Osteoblast (primary cell): ENCODE measurements at places on chromosomes 11 and 22. TPM values are rescaled to one million over a fixed set of nuclear protein-coding genes. Genes with fewer than 3 reads are reported as not detected.

GRCh38 chr11:46616551-46617133 lies 385 bp downstream of the HARBI1 start:
- no peak for DNase-seq

GRCh38 chr11:75840522-75840921 lies 25.5 kb downstream of the UVRAG start:
- DNase-seq = no peak

DNA sequence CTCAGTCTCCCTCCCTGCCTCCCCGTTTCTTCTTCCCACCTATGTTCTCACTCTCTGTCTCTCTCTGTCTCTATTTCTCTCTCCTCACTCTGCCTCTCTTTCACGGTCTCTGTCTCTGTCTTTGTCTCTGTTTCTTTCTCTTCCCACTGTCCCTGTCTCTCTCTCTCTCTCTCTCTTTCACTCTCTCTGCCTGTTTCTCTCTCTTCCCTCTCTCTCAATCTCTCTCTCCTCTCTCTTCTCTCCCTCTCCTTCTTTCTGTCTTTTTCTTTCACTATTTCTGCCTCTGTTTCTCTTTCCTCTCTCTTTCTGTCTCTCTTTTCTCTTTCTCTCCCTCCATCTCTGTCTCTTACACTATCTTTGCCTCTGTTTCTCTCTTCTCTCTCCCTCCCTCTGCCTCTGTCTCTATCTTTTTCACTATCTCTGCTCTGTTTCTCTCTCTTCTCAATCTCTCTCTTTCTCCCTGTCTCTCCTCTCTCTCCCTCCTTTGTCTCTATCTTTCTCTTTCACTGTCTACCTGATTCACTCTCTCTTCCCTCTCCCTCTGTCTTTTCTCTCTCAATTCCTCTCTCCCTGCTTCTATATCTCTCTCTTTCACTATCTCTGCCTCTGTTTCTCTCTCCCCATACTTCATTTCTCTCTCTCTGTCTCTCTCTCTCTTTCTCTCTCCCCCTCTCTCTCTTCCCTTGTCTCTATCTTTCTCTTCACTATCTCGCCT lies 5.4 kb downstream of the APLNR start:
- DNase-seq = no peak

GRCh38 chr11:1237128-1237580 lies 14.3 kb downstream of the MUC5B start:
- DNase-seq = peak; percentile 90

DNA sequence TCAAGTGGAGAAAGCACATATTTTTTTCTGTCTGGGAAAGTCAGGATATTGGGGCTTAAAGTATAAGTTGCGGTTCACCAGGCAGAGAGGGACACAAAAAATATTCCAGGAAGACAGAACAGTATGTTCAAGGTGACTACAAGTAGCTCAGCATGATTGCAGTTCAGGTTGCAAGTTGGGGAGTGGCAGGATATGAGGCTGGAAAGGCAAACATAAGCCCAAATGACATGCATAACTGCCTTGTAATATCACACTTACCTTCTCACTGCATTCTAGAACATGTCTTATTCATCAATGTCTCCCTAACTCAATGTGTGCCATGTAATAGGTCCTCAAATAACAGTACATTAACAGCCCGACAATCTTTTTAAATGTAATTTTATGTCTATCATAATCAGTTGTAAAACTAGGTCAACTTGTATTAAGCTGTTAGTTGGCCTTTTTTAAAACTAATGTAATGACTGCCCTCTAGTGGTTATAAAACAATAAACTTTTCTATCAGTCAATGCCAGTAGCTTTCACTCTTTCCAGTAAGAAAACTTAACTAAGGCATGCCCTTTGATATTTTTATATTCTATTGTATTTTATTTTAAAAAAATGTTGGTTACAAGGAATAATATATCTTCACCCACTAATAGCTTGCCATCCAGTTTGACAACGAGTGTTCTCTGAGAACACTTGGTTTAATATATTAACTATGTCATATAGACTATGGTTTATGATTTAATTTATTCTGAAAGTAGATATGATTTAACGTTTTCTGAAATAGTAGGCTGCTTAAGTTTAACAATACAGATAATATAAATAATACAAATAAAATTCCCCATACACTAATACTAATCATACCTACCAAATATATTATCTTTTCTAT lies 39.4 kb upstream of the CFAP300 start:
- DNase-seq = no peak

GRCh38 chr11:73856031-73856567 lies 20.5 kb downstream of the COA4 start:
- no peak for DNase-seq

DNA sequence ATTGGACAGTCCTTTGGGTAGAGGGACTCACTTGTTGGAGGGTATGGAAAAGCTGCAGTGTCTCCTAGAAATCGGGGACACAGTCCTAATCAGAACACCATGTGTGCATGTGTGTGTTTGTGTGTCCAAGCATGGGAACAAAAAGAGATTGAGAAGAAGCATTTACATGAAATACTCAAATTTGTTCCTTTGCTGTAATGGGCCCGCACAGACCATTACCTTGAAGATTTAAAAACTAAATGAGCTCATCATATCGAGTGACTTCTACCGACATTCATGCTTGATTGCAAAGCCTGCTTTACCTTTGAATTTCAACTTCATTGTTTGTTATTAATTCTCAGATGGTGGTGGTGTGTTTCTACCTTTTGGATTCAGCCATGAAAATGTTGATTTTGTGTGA lies 106.9 kb downstream of the ZBTB16 start:
- no peak for DNase-seq

DNA sequence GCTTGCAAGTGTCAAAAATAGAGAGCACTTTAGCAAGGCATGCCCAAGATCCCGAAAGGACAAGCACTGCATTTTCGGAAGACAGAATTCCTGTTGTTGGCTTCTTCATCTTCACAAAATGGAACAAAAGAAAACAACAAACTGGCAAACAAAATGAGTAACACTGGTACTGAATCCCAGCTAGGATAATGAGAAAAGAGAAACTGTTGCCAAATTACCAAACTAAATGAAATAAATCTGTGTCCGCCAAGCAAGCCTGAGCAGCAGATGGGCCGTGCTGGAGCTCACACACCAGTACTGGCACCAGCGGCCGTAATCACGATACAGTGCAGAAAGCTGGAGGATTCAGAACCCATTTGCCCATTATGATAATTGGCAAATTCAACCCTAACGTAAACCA lies 30.6 kb downstream of the TUB start:
- DNase-seq = no peak

DNA sequence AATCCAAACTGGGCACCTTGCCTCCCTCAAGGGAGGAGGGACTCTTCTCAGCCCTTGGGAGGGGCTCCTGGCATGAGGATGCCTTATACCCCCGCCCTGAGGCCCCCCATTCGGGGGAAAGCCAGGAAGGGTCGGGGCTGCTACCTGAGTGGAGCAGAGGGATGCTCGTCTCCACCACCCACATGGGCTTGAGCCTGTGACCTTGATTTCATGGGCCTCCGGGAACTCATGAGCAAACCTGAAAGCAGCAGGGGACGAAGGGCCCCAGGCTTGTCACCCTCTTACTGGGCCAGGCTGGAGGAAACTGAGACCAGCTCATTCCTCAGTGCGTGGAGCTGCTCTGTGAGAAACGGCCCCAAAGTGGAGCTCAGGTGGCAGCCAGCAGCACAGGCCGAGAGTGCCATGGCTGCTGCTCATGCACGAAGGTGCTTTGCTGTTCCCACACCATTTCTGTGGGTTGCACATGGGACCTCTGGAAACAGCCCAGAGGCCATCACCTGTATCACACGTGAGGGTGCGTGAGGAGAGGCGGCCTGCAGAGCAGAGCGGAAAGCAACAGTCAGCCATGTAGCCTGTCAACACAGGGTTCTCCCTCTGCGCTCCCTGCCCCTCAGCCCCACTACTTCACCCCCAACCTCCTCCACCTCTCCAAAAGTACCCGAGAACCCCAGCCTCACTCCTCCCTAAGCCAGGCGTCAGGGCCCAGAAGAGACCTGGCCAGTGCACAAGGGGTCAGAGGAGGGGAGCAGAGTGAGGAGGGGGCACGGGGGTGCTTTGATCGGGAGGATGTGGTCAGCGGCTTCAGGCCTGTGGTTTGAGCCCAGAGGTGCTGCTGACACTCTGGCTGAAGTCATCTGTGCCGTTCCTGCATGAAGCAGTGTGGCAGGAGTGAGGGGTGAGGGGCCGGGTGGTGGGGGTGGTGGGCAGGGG lies 14.1 kb upstream of the IL2RB start:
- DNase-seq = peak; percentile 79

DNA sequence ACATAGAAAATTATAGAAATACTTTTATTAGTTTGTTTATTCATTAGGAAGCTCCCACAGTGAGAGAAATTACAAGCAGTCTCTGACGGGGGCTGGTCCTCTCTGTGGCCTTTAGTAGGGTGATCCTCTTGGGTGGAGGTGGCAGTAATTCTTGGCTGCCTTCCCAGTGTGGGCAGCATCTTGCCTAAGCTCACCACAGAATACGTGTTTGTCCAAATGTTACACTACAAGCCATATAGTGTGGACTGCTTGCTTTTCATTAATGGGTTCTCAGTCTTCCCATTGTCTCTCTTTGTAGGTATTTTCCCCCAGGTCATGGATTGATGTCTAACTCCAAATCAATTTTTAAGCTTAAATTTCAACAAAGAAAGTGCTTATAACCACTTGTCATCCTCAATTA lies 43.3 kb downstream of the ENDOD1 start:
- DNase-seq = no peak

- DNase-seq = peak; percentile 93
Measured at GRCh38 chr11:117424781-117425180, 97.1 kb downstream of the CEP164 start.

GRCh38 chr11:64251753-64252002 lies 348 bp downstream of the PLCB3 start:
- DNase-seq = no peak

- no peak for DNase-seq
Measured at GRCh38 chr11:113332023-113332422, 17.6 kb downstream of the TTC12 start.

- DNase-seq = peak; percentile 84
Measured at GRCh38 chr11:36073411-36074203, 129.7 kb downstream of the LDLRAD3 start.

GRCh38 chr11:62169448-62169847 lies 20.6 kb upstream of the SCGB1D1 start:
- DNase-seq = no peak

GRCh38 chr11:64203421-64204079 lies 3.0 kb upstream of the FERMT3 start:
- DNase-seq = no peak

DNA sequence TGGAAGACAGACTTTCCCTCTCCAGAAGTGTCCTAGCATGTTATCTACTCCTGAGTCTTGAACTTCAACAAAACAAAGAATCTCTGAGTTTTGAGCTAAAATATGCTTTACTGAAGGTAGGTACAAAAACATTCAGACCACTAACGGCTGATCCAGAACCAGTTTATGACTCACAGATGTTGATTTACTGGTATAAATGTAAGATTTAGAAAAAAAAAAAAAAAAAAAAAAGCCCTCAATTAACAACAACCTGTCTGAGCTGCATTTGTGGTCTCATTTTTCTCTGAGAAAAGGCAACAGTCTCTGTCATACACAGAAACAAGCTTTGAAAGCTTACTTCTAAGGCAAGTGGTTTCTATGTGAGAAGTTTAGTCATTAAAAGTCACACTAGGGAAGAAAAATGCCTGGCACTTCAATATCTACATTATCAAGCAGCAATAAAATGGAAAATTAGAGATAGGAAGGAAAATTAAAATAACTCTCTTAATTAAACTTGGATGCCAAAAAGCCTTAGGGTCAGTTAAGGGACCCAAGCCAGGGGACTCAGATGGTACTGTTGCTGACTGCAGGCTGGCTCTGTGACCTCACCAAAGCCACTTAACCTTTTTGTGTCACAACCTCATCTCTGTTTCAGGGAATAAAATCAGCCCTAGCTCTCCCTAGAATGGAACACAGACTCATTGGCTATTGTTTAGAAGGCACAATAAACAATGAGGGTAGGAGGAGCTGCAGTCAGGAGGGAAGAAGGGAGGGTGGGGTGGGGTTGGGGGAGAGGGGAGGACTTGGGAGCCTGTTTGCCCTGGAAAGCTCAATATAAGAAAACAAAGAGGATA lies 61.7 kb downstream of the ETS1 start:
- no peak for DNase-seq

DNA sequence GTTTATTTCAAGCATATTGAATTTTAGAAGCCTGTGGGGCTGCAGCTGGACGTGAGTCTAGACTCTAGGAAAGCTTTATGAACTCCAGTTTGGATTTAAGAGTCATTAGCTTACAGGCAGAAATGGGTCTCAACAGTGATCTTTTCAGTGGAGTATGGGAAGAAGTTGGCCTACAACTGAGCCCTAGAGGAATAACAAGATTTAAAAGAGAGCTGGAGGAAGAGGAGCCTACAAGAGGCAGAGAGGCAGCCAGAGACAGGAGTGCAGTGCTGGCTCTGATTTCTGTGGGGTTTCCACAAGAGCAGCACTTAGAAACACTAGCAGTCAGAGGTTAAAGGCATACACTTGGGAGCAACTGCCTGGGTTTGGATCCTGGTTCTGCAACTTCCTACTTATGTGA lies 17.9 kb downstream of the APOL5 start:
- DNase-seq = no peak

GRCh38 chr11:11486002-11486401 lies 133.0 kb upstream of the CSNK2A3 start:
- DNase-seq = no peak

DNA sequence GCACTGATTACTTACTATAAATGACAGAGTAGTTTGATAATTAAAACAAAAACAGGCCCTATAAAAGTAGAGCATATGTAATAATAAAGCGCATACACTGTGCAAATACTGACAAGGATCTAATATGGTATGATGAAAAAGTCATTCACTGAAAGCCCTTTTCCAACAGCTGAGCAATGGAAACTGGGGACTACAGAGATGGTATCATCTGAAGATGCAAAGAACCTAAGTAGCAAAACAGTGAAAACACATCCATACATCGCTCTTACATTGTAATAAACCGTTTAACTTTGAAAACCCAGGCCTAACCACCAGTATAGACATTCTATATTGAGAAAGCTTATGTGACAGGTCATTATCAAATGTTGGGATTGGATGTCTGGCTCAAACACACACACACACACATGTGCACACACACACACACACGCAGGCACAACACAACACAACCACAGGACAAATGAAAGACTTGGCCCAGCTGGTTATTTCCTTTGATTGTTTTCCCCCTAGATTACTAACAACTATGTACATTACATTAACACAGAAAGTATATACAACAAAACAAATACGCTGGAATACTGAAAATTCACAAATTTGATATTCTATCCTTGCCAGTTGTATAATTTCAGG lies 119.5 kb downstream of the APOL5 start:
- DNase-seq = no peak

- DNase-seq = no peak
Measured at GRCh38 chr22:20397498-20397897, 3.5 kb downstream of the ZNF74 start.

The FUT4 gene
- total RNA-seq = 5.6 and 7.2 TPM in 2 replicates

The MUC6 gene
- not detected in 2 replicates for total RNA-seq

The TMEM151A gene
- total RNA-seq = 0.29 and 0.36 TPM in 2 replicates

The RIBC2 gene
- 0.88 TPM in 1 of 2 replicates, not detected in the other for total RNA-seq

The PAMR1 gene
- 49.9 and 60.7 TPM in 2 replicates for total RNA-seq

The TMPRSS13 gene
- not detected in 2 replicates for total RNA-seq

The OR6T1 gene
- not detected in 2 replicates for total RNA-seq

The PHLDB1 gene
- 86.9 and 96.3 TPM in 2 replicates for total RNA-seq

The SHISAL1 gene
- total RNA-seq = 52.5 and 57.2 TPM in 2 replicates
